Caki2 (cell line): ENCODE measurements at places on chromosomes 6 and 20.
A peak's percentile ranks its signal among the peaks of the same experiment; 100 is the strongest.

GRCh38 chr6:24613361-24614042, 32.5 kb downstream of the KIAA0319 start:
- DNase-seq: no peak

- DNase-seq: no peak
These were observed 57.4 kb downstream of the LYRM2 start for GRCh38 chr6:89580997-89581666.

DNA sequence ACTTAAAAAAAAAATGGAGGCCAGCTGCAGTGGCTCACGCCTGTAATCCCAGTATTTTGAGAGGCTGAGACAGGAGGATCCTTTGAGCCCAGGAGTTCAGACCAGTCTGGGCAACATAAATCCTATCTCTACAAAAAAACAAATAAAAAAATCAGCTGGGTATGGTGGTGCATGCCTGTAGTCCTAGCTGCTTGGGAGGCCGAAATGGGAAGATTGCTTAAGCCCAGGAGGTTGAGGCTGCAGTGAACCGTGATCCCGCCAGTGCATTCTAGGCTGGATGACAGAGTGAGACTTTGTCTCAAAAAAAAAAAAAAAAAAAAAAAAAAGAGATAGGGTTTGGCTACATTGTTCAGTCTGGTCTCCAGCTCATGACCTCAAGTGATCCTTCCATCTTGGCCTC, 29.7 kb downstream of the MYO6 start:
- DNase-seq: no peak

GRCh38 chr6:106609699-106610098, 19.6 kb downstream of the RTN4IP1 start:
- DNase-seq: peak; percentile 26
